ENCODE measurements at places on chromosomes 1 and 21. TPM values are rescaled to one million over a fixed set of nuclear protein-coding genes. Genes with fewer than 3 reads are reported as not detected.

GRCh38 chr1:166908942-166909341 is 32.9 kb upstream of the TADA1 start:
- H3K27me3 ChIP-seq, result no peaks in the 10 kb centered on the region
- no peak overlapping the region for H3K4me3 ChIP-seq
- H3K36me3 ChIP-seq, result no peaks in the 10 kb centered on the region
- no peak overlapping the region for H3K27ac ChIP-seq
- peaks cover 5% of the 10 kb centered on the region for H3K4me1 ChIP-seq

- H3K4me1 ChIP-seq, result no peaks in the 10 kb centered on the region
- no peaks in the 10 kb centered on the region for H3K36me3 ChIP-seq
- H3K4me3 ChIP-seq, result no peak overlapping the region
- H3K27me3 ChIP-seq, result no peaks in the 10 kb centered on the region
- no peak overlapping the region for H3K27ac ChIP-seq
These were observed 2.7 kb downstream of the LCE1F start for GRCh38 chr1:152777510-152778137.

GRCh38 chr1:10401281-10401680 is 2.4 kb downstream of the PGD start:
- no peak overlapping the region for H3K27ac ChIP-seq
- no peaks in the 10 kb centered on the region for H3K27me3 ChIP-seq
- DNase-seq, result no peak
- no peak overlapping the region for H3K4me3 ChIP-seq

The NOC2L gene
- total RNA-seq, result 115 TPM

The FCRL3 gene
- not detected for total RNA-seq

DNA sequence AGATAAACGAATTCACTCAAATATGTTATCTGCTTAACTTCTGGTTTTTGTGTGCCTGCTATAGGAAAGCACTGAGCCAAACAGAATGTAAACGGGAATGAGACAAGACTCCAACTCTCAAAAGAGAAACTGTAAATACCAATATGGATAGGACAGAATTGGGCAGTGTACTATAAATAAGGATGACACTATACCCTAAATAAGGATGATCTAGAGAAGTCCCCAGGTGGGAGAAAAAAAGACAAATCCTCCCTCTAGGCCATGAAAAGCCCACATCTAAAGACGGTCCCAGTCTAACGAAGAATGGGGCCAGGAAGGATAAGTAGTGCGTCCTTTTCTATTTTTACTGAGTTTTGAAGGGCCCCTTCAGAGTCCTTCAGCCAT is 1.5 kb upstream of the GABPB2 start:
- peaks cover 8% of the 10 kb centered on the region for H3K4me1 ChIP-seq
- no peak overlapping the region for H3K27ac ChIP-seq
- no peaks in the 10 kb centered on the region for H3K36me3 ChIP-seq
- H3K27me3 ChIP-seq, result no peaks in the 10 kb centered on the region
- no peak for DNase-seq

DNA sequence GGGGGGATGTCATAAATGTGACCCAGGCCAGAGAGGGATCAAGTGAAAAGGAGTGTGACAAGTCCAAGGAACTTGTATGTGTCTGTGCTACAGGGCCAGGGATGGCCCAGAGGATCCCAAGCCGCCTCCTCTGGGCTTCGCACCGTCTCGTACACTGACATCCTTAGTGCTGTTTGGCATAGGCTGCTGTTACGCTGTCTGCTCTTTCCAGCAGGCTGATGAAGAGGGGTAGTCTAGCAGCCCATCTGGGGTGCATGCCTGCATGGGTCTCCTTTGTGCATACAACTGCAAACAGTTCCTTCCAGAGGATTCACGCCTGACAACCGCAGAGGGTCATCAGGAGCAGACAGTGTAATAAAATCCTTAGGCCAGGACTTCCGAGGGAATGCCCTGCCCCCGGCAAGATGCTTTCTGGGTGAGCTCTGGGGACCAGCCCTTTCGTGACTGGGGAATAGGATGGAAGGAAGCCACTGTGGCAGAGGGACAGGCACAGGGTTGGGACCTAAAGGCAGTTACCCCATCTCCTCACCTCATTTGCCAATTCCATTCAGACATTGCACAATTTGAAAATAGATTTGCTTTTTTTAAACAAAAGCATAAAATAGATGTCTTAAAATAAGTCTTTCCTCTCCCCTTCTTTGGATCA is 6.3 kb upstream of the GOLT1A start:
- H3K36me3 ChIP-seq, result no peaks in the 10 kb centered on the region
- no peaks in the 10 kb centered on the region for H3K4me1 ChIP-seq
- H3K4me3 ChIP-seq, result no peak overlapping the region
- H3K27ac ChIP-seq, result no peak overlapping the region
- H3K27me3 ChIP-seq, result no peaks in the 10 kb centered on the region

- no peak overlapping the region for H3K4me3 ChIP-seq
- H3K36me3 ChIP-seq, result no peaks in the 10 kb centered on the region
- H3K27me3 ChIP-seq, result peaks cover 5% of the 10 kb centered on the region
- no peaks in the 10 kb centered on the region for H3K4me1 ChIP-seq
- H3K27ac ChIP-seq, result no peak overlapping the region
These were observed 9.1 kb upstream of the PLA2G2C start for GRCh38 chr1:20195462-20195780.

Measured in GM12878 (cell line).